ENCODE measurements at places on chromosomes 3 and 15.

DNA sequence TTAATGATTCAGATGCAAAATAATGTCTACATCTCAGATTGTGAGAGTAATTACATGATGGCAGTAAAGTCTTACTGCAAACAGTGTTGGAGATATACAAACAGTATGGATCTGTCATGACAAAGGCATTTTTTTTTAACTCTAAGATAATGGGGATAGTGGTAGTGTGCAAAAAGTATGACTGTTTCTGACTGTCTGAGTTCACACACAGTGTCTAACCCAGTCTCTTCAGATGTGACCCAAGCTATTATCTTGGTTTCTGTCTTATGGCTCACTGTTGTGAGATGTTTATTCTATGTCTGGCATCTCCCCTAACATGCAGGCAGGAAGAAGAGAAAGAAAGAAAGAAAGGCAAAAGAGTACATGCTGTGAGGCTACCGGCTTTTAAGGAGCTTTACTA lies 17.0 kb downstream of the RPL39L start:
- DNase-seq: no peak

- DNase-seq: no peak
Observed at GRCh38 chr3:106819440-106819839, 557.8 kb upstream of the CCDC54 start.

GRCh38 chr3:140243575-140243974 lies 308.6 kb downstream of the CLSTN2 start:
- no peak for DNase-seq

DNA sequence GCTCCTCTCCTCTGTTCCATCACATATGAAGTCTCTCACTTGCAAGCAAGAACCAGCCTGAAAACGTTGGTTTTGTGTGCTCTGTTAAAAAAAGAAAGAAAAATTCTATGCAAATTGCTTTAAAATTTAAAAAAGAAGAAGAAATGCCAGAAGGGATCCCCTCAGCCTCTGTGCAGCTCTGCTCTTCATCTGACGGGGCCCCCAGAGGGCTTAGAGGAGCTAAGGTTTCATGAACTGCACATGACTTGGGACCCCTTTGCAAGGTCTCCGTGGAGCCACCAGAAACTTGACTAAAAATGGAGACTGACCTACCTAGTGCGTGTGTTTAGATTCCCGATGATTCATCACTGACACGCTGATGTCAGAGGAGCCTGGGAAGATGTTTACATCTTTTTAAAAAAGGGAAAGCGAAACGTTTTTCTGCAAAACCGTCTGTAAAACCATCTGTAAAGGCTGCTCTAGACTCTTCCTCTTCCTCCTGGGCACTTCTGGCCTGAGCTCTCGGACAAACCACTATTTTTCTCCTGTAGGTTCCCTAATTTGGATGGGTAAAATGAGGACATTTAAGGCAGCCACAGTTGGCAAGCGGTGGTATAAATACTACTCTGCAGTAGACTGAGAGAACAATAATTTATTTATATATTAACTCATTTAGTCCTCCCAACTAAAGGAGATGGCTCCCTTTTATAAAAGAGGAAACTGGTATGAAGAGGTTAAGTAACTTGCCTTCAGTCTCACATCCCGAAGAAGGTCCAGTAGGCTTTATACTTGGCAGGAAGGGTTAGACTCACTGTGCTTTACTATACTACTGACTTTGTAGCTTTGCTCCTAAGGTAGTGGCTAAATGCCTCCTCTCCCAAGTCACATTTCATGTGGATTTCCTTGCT lies 67.2 kb upstream of the POLG start:
- no peak for DNase-seq

GRCh38 chr3:127637971-127638370 lies 9.0 kb downstream of the PODXL2 start:
- no peak for DNase-seq

DNA sequence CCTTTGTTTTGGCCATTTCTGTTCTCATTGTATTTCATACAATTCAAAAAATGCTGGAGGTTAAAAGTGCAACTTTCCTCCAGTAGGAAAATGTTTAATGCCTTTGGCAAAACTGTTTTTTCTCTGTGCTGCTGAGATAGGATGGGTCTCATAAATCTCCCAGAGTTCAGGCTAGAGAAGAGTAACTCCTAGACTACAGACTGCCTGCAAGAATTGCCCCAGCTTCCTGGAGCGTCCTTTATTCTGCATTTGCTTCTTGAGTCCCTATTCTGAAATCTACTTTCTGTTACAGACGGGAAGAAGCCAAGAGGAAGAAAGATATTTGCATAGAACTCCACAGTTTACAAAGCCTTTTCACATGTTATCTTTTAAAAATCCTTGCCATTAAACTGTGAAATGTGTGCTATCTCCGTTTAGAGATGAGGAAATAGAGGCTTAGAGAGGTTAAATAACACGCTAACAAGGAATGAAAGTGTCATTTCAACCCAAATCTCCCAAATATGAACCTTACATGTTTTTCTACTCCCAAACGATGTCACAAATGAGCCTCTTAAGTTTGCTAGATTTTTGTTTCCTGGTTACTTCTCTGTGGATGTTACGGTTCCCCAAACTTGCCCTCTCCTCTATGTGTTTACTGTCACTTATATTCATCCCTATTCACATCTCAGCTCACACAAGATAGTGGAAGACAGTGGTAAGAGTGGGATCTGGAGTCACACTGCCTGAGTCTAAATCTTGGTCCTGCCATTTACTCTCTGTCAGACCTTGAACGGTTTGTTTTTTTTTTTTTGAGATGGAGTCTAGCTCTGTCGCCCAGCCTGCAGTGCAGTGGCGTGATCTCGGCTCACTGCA lies 17.4 kb downstream of the NANOGP8 start:
- no peak for DNase-seq

GRCh38 chr3:97882975-97883598 lies 61.3 kb downstream of the CRYBG3 start:
- peak; percentile 47 for DNase-seq

GRCh38 chr3:142028243-142028777 lies 121.0 kb downstream of the TFDP2 start:
- DNase-seq: peak; percentile 8

DNA sequence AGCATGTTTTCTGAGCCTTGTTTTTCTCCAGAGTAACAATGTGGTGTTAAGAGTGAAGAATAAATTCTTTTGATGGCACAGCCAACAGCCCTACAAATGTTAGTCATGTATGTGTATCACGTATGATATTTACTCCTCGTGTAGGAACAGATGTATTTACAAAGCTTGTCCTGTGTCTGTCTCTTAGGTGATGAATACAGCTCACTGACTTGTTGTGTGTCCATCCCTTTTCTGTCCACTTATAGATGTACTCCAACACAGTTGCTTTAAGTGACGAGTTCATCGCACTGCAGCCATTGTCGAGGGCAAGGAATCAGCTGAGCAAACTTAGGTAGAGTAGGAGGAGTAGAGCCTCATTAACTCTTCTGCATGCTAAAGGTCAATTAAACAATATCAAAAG lies 78.1 kb downstream of the DCUN1D1 start:
- no peak for DNase-seq

- DNase-seq: no peak
Observed at GRCh38 chr3:63508305-63508704, 144.2 kb upstream of the SNTN start.

- DNase-seq: no peak
Observed at GRCh38 chr15:101131489-101132389, 120.1 kb downstream of the CHSY1 start.

DNA sequence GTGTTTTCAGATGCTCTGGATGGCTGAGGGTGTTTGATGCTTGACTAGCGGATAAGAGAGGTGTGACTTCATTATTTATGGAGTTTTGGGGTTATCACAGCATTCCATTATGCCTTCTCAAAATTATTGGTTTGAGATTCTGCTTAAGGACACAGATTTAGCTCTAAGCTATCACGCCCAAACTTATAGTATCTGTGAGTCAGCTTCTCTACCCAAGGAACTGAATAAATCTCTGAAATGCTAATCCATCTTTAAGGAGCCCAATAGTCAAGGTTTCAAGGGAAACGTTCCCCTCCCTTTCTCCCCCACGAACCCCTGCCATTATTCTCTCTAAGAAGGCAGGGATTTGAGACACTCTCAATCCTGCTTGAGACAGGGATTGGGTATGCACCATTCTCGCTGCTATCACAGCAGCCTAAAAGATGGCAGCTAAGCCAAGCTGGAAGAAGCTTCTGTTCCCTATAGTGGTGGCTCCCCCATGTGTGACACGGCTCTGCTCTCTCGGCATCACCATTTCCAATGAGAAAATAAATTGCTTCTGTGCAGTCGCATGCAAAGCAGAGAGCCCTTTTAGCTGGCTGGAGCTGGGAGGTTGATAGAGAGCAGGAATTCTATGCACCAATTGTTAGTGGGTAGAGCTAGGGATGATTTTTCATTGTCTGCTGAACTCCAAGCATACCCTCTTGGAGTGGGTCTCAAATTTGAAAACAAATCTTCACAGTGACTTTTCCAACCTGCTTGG lies 151.1 kb downstream of the IL20RB start:
- DNase-seq: no peak

- no peak for DNase-seq
Observed at GRCh38 chr15:51917493-51917892, 54.1 kb downstream of the LEO1 start.
